NCI-H1105 (cell line): ENCODE measurements at places on chromosomes 7 and 10.
A peak's percentile ranks its signal among the peaks of the same experiment; 100 is the strongest.

DNA sequence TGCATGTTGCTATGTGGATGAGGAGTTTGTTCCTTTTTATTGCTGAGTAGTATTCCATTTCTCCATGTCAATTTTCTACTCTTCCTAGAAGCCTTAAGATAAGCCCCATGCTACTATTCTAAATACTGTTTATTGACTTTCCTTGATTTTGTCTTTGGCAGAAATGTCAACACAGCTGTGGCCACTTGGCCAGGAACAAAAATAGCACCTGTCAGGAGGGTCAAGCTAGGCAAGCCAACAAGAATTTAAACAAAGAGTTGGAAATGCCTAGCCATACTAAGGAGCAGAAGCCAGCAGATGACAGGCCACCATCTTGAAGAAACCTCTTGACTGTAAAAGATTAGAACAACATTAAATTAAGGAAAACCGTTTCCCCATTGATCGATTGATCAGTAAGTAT lies 34.7 kb downstream of the JAZF1 start:
- DNase-seq, result no peak

- no peak for DNase-seq
Observed at GRCh38 chr10:89555688-89556445, 20.5 kb upstream of the SLC16A12 start.

DNA sequence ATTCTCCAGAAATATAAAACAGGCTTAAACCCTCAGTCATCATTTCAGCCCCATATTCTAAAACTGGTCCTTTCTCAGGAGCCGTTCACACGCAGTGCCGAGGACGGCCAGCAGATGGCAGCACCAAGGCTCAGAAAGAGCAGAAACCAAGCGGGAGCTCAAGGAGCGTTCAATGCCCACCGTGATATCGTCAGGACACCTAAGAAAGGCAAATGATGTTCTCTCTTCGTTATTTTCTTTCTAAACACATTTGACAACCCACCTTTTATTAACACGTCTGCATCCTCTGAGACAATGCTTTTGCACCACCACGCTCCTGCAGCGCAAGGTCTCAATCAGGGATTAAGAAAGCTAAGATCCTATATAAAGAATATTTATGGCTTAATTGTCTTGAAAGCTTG lies 45.7 kb upstream of the RBM33 start:
- DNase-seq, result peak; percentile 72

DNA sequence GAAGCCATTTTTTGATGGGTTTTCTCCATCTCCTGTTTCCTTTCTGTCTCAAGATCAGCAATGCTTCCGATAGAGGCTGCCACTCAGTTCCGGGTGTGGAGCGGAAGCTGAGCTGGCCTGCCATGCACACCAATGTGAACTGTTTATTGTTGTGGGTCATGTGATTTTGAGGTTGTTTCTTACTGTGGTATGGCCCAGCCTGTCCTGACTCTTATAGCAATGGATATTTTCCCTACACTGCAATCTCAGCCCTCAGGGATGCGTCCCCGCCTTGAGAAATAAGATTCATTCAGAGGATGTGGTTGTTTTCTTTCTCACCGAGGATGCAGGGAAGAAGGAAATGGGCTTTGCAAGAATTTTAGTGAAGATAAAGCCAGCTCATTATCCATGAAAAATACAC lies 134.7 kb downstream of the PFKFB3 start:
- DNase-seq, result no peak

DNA sequence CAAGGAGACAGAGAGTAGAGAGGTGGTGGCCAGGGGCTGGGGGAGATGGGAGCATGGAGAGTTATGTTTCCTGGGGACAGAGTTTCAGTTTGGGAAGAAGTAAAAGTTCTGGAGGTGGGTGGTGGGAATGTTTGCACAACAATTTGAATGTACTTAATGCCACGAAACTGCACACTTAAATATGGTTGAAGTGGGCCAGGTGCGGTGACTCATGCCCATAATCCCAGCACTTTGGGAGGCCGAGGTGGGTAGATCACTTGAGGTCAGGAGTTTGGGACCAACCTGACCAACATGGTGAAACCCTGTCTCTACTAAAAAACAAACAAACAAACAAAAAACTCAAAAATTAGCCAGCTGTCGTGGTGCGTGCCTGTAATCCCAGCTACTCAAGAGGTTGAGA lies 137.2 kb downstream of the PFKFB3 start:
- DNase-seq, result no peak

DNA sequence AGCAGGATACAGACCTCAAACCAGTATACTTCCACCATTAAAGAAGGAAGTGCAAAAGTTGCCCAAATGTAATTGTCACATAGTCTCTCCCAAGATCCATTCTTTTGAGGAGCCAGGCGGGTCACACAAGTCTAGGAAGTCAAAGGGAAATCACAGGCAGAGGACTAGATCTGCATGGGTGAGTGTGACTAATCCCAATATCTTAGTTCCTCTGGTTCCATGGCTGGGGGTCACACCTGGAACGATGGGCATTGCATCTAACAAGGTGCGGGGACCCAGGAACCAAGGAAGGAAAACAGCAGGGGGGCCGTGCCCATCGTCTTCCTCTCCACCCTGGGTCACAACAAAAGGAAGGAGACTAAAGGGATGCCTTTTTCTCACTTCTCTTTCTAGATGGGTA lies 1138.8 kb downstream of the XPNPEP1 start:
- DNase-seq, result no peak

DNA sequence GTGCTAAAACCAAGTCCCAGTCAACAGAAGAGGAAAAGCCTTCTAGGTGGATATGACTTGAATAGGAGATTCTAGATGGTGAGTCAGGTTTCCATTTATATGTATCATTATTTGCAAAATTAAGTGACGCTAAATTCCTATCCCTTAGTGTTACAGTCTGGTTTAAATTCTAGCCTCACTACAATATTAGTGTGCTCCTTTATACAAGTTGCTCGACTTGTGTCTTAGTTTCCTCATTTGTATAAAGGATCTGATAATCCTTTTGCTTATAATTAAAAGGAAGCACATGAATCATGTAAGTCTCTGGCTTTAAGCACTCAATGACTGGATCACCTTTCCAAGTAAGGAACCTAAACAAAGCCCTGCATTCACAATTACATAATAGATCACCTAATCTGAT lies 105.7 kb downstream of the SVOPL start:
- DNase-seq, result no peak

DNA sequence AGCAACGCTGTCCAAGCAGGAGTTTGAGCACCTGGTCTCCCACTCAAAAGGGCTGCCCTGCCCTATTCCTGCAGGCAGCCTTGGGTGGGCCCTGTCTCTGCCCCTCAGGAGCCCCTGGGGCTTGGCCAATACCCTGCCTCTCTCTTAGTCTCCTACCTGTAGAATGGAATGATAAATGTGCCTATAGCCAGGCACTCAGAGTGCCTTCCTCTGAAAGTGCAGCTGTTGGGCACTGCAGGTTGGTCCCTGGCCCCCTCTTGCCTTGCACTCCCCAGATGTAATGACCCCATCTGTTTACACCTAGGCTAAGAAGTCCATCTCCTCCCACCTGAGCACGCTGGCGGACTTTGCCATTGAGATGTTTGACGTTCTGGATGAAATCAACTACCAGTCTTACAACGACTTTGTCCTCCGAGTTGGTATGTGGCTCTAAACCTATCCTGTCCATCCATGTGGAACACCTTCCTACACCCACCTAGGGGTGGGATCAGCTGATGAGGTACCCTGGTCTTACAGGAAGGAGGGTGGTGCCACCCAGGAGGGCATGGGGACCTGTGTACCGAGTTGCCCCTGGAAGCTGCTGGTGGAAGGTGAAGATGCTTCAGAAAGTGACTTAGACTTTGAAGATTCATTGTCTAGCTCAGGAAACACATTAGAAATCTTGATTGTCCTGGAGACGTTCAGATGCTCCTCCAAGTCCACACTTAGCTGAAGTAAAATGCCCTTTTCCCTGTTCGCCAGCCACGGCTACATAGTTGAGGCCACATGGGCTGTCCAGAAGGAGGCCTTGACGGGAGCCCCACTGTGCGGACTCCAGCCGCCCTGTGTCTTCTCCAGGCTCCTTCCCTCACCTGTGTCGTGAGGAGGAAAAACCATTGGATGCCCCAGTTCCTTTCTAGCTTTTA lies 134.1 kb downstream of the ADCY1 start:
- DNase-seq, result no peak
